ENCODE measurements at places on chromosomes 1 and 21.

DNA sequence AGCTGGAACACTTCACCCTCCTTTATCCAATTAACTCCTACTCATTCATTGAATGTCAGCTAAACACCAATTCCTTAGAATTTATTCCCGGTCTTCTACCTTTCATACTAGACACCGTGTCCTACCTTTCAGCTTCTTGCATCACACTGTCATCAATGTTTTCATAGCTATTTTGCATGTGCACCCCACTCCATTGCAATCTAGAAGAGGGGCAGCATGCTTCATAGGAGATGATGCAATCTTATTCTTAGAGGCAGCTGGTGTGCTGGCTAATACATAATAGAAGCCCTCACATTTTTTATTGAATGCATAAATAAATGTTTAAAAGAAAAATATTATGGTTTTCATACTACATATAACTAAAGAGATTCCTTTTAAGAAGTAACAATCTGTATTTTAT lies 123.6 kb downstream of the DSCAM start:
- no peak for DNase-seq

DNA sequence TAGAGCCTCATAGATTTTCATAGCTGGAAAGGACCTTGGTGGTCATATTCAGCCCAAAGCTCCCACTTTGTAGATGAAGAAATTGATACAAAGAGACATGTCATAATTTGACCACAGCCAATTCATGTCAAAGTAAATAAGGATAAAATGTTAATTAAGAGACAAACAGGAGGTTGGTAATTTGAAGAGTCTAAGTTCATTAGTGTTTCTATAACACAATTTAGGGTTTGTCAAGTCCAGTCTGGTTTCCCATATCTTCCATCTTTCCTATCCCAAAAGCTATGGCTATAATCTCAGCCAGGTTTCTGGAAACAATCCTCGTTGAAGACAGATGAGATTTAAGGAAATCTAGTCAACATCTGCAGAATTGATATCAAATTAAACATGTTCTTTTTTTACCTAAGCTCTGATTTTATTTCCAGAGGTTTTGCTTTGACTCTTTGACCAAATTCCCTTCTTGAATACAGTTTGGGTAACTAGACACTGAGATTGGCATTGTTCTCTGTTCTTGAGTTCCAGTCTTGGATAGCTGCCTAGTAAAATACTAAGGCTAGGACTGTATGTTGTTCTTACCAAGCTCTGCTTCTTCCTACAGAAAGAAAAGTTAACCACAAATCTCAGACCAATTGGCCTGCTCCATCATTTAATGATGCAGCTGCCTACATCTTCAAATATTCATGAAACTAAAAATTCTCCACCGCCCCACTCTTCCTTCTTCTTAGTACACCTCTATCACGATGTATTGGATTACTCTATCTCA lies 62.0 kb downstream of the SLC44A5 start:
- no peak for DNase-seq

DNA sequence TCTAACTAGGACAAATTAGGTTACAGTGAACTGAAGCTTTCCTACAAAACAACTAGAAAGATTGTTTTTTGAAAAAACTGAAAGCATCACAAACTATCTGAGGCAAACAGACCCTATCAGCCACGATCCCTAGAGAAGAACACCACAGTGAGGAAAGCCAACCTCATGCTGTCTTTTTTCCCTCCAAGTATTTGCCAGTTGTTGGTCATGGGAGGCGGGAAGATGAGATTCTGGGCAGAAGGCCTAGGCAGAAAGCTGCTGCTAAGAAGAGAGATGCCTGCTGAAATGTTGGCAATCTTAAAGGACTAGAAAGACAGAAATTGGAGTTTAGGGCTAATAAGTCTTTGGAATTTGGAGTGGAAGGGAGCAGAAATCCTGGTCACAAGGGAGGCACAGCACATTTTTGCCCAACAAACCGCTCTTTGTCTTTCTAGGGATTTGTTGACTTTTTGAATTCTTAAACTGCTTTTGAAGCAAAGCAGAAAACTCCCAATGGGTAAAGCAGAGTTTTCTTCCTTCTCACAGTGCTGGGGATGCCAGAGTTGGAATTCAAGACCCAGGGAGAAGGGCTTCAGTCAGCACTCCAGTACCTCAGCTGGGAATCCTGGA lies 83.9 kb downstream of the MT1HL1 start:
- DNase-seq, result no peak

DNA sequence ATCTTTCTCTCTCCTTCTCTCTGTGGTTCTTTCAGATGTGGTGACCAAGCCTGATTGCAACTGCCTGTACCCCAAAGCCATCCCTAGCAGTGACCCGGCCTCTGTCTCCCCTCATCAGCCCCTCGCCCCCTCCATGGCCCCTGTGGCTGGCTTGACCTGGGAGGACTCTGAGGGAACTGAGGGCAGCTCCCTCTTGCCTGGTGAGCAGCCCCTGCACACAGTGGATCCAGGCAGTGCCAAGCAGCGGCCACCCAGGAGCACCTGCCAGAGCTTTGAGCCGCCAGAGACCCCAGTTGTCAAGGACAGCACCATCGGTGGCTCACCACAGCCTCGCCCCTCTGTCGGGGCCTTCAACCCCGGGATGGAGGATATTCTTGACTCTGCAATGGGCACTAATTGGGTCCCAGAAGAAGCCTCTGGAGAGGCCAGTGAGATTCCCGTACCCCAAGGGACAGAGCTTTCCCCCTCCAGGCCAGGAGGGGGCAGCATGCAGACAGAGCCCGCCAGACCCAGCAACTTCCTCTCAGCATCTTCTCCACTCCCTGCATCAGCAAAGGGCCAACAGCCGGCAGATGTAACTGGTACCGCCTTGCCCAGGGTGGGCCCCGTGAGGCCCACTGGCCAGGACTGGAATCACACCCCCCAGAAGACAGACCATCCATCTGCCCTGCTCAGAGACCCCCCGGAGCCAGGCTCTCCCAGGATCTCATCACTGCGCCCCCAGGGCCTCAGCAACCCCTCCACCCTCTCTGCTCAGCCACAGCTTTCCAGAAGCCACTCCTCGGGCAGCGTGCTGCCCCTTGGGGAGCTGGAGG lies 12.7 kb downstream of the CSF1 start:
- DNase-seq, result no peak

GRCh38 chr1:61357539-61357938 lies 275.2 kb downstream of the NFIA start:
- DNase-seq, result no peak

GRCh38 chr1:219304227-219305226 lies 130.8 kb downstream of the LYPLAL1 start:
- DNase-seq, result peak; percentile 62

DNA sequence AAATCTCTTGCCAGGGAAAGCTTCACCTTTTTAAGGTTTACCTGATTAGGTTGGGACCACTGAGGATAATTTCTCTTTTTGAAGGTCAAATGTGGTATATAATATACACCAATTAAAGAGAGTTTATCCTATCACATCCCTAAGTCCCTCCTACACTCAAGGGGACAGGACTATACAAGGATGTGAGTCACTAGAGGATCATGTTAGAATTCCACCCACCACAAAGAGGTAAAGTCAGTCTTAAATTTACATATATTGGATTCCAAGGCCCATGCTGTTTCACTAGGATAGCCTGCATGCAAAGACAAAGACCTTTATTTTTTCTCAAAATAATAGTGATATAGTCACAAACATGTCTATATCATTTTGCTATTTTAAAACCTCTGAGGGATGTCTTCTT lies 164.4 kb downstream of the GIPC2 start:
- DNase-seq, result no peak

GRCh38 chr21:32770871-32771523 lies 558 bp downstream of the PAXBP1 start:
- DNase-seq, result peak; percentile 70

DNA sequence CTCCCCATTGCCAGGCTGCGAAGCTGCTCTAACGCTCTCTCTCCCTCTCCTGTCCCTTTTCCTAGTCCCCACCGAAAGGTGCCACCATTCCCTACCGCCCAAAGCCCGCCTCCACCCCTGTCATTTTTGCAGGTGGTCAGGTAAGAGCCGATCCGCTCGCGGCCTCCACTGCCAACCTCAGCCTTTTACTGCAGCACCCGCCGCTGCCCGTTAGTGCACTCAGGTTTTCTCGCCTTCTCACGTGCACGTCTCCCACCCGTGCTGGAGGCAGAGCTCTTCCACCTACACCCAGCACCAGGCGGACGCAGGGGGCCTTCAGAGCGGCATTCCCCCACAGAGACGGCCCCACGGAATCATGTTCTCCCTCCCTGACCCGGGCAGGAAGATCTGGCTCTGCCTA lies 67.7 kb upstream of the COL6A1 start:
- no peak for DNase-seq

- no peak for DNase-seq
Observed at GRCh38 chr1:233019778-233020325, 69.4 kb downstream of the NTPCR start.

GRCh38 chr1:229815076-229815475 lies 189.0 kb downstream of the URB2 start:
- no peak for DNase-seq

DNA sequence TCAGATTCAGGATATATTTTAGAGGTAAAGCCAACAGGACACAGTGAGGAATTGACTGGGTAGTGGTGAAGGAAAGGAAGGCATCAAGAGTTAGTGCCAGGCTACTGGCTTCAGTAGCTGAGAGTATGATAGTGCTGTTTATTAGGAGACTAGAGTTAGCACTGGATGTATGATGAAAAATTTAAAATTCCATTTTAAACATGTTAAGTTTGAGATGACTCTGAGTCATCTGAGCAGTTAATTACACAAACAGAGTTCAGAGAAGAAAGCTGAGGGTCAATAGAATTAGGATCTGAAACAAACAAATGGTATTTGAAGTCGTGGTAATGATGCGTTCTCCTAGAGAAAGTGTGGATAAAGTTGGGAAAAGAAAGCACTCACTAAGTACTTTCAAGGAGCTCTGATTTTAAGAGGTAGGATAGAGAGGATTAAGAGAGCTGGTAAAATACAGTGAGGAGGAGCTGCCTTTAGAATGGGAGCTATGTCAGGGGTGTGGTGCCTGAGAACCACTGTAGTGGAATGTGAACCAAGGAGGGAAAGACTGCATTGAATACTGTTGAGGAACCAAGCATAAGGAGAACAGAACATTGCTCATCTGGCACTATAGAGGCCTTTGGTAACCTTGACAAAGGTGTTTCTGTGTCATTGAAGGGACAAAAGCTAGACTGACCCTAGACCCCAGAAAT lies 21.7 kb upstream of the SHCBP1L start:
- DNase-seq, result no peak

GRCh38 chr1:155540000-155540874 lies 22.4 kb downstream of the ASH1L start:
- DNase-seq, result no peak

DNA sequence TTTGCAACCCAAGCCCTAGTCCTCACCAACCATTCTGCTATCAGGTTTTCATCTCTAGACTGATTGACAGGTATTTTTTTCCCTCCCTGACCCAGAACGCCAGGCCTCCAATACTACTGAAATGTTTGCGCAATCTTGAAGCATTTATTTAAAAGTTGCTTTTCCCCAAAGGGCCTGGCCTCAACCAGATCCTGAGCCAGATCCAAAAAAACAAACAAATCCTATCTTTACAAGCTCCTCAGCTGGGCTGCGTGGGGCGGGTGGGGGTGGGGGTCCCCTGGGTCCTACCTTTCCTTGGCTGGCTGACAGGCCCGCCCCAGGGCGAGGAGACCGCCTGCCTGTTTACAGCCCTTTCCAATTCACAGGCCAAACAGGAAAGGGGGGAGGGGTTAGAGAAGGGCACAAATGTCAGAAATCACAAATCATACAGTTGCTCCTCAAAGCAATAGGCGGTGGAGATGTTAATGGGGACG lies 98.8 kb downstream of the FOXD2 start:
- DNase-seq, result no peak

DNA sequence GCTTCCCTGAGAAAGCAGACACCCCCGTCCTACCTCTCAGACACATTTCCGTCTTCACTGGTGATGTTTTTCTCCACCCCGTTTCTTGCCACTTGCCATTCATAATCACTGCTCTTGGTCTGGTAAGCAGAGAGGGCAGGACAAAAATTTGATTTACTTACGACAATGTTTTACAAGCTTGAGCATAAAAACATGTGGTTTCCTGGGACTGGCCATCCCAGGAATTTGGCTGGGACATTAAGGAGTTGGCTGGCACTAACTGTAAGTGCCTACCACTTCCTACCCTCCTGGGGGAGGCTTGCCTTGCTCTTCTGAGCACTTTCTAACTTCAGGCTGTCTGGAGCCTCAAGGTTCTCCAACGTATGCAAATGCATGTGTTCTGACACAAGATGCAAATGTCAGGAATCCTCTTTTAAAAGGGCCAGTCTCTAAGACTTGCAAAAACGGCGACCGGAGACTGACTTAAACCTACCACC lies 24.2 kb downstream of the ZBTB18 start:
- no peak for DNase-seq

GRCh38 chr21:34834852-34835501 lies 166.2 kb downstream of the CLIC6 start:
- DNase-seq, result no peak

GRCh38 chr1:47893412-47893811 lies 103.8 kb downstream of the TRABD2B start:
- DNase-seq, result no peak

DNA sequence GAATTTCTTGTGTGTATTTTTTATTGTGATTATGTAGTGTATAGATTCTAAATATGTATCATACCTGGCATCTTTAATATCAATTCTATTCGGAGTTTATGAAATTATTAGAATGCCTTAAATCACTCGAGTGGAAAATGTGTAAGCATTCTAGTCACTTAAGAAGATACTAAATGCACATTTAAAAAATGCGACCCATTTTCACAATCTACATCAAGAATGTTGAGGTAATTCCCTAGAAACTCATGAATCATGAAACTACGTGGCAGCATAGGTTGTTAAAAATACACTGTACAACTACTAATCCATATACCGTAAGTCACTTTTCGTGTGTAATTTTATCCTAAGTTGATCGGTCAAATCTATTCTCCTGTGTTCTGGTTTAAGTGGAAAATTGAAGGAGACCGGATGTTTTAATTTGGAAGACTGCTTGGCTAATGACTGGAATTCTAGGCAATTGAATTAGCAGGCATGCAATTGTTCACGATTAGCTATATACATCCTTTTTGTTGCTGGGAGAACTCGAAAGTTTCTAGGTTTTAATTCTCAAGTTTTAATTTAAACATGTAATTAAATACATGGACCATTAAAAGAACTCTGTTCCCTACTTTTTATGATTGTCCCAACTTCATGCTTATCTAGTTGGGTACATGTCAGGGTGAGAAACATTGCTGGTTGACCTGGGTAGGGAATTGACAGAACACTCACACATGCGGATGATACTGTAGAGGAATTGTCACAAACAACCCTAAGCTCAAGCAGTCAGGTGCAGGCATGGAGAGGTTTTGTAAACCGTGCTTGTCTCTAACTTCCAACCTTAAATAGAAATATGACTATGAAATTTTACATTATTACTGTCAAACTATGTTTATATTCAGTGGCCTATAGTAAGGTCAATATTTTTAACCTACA lies 6.6 kb downstream of the ZBTB18 start:
- DNase-seq, result no peak

GRCh38 chr1:54816130-54816529 lies 15.0 kb upstream of the TTC22 start:
- no peak for DNase-seq

GRCh38 chr1:185668013-185668412 lies 66.2 kb upstream of the HMCN1 start:
- DNase-seq, result no peak

- no peak for DNase-seq
Observed at GRCh38 chr21:39851002-39851618, 16.1 kb upstream of the PCP4 start.
